GM13977 (cell line): ENCODE measurements at places on chromosomes 3 and 15.

- DNase-seq: no peak
These were observed 247.7 kb upstream of the CDIN1 start for GRCh38 chr15:36331531-36332275.

GRCh38 chr15:70503798-70504298 lies 259.5 kb downstream of the UACA start:
- no peak for DNase-seq

DNA sequence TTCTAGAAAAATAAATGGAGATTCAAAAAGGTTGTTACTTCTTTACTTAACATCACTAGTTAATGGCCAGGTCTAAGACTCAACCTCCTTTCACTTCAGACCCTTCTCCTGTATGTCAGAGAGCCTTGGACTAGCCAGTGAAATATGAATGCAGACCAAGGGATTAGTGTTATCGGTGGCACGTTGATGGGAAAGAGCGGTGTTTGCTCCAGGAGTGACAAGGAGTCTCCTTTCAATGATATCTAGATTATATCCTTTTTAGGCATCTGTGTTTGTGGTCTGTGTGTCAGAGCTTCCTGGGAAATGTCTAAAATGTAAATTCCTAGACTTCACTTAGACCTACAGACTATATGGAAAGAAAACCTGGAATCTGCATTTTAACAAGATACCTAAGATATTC lies 658.0 kb upstream of the KCNMB2 start:
- DNase-seq: no peak

DNA sequence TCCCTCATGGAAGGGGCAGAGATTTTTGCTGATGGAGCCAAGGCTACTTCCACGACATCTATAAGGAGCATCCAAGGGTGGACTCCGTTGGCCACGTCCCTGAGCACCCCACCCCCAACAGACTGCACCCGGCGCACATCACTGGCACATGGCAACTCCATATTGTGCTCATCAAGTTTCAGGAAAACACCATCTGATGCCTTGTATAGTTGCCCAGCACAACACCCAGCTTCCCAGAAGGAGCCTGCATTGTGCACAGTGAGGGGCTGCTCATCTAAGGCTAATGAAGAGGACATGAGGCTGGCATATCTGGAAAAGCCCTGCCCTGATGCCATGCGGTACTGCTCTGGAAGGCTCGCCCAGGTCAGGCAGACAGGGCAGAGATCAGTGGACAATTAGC lies 15.0 kb upstream of the CACNA2D2 start:
- DNase-seq: no peak

GRCh38 chr3:121574449-121574848 lies 6.7 kb downstream of the ARGFX start:
- DNase-seq: no peak

DNA sequence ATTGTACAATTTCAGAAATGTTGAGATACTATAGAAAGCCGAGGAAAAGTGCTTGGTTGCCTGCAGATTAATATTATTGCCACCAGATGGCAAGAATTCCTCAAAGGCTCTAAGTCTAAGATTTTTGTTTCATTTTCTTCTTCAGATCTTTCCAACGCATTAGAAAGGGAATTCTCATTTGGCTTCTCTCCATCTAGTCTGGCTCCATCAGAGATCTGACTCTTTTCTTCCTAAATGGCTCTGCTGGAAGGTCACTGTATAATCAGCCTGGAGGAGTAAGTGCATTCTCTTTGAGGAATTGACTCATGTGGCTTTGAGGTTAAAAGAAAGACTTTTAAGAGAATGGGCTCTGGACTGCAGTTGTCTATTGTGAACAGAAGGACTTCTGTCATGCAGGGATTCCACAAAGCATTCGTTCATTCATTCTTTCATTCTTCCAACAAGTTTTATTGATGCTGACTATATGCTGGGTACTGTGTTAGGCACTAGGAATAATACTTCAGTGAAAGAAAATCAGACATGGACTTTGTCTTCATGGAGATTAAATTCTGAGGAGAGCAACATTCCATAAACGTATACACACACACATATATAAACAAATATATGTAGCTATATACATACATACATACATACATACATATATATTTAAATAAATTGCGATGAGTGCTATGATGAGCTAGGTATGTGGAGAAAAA lies 55.3 kb downstream of the SLC28A2 start:
- DNase-seq: peak; percentile 52

GRCh38 chr3:115627180-115628074 lies 4.1 kb downstream of the GAP43 start:
- peak; percentile 9 for DNase-seq

DNA sequence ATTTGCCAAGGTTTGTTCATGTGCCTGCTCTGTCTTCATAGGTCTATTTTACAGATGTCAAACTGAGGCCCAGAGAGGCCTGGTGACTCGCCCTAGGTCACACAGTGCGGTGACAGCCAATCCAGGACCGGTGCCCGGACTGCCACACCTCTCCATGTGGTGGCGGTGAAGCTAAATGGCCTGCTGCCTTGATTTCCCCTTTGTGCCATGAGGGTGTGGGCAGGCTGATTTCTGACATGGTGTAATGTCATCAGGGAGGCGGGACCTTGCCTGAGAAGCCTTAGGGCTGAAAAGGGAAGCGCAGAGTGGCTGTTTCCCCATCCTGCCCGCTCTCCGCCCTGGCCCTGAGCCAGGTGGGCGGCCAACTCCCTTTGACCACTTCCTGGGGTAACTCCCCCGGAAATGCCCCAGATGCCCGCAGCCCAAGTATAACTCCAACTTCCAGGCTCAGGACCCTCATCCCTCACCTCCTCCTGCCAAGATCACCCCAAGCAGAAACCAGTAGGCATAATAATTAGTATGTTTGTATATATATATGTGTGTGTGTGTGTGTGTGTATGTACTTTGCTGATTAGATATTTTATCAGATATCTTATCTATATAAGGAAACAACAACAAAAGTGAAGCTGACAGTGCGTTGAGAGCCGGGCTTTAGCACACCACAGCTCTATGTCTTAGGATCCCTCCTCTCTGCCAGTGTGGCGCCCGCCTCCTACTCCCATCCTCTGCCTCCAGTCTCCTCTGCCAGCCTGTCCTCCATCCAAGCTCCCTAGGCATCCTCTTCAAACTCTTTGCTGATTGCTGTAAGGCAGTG lies 63.9 kb downstream of the IQSEC1 start:
- DNase-seq: peak; percentile 65
